Placental pericyte (primary cell): ENCODE measurements at places on chromosomes 5 and 9. TPM values are rescaled to one million over a fixed set of nuclear protein-coding genes. Genes with fewer than 3 reads are reported as not detected.

Gene DMRTA1
- total RNA-seq: 0.66 and 1.0 TPM in 2 replicates

Gene TTLL11
- 6.1 and 6.2 TPM in 2 replicates for total RNA-seq

Gene LURAP1L
- total RNA-seq: 14.6 and 140 TPM in 2 replicates

Gene FOXD4L3
- total RNA-seq: 0.14 TPM in 1 of 2 replicates, not detected in the other

Gene C5orf46
- 0.29 TPM in 1 of 2 replicates, not detected in the other for total RNA-seq

Gene BTNL3
- not detected in 2 replicates for total RNA-seq
